CD4-positive, alpha-beta T cell treated with Interleukin-17A for 1 hour (primary cell): ENCODE measurements at places on chromosomes 2 and 18.

- no peak for DNase-seq
Measured at GRCh38 chr18:34320267-34320666, 95.6 kb upstream of the NOL4 start.

DNA sequence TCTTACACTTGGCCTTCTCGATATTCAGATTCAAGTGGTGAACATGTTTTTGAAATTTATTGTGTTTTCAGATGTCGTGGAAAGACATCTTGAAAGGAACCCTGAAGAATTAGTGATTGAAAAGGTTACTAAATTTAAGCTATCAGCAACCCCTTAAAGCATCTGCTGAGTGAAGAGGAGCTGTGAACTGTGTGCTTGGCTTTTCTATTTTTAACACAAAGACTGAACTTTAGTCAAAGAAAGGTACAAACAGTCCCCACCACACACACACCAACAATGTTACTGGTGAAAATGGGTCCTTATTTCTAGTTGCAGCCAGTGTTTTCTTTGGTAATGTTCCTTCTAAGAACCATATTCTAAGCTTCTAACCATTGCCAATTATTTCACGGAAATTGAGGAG, 95.1 kb downstream of the CYRIA start:
- no peak for DNase-seq

- no peak for DNase-seq
Measured at GRCh38 chr2:152602750-152603149, 114.5 kb downstream of the PRPF40A start.

- DNase-seq = peak; percentile 60
Measured at GRCh38 chr2:207165121-207166038, at the start of gene KLF7. KLF7 (minus strand) TSS chr2:207165948; CDS start chr2:207165568, 380 bp downstream.

GRCh38 chr18:67453901-67454300, 62.6 kb downstream of the DSEL start:
- DNase-seq = no peak

- no peak for DNase-seq
Measured at GRCh38 chr2:178474560-178474959, 3.8 kb downstream of the FKBP7 start.
